GM10248 (cell line): ENCODE measurements at places on chromosomes 1 and 21.

DNA sequence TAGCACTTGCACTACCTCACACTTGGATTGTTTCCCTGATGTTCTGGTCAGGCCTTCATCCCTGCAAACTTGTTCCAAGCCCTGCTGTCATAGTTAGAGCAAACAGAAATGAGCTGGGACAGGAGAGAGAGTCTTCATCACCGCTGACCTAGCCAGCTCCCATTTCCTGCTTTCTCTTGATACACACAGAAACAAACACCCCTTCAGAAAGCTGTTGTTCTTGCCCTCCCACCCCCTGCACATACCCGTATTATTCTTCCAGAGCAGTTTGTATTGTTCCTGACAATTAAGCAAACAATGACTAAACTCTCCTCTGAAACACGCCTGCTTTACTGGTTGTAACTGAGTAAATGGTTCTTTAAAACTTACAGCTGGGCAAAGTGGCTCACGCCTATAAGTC, 2.9 kb upstream of the SYT2 start:
- DNase-seq = no peak

DNA sequence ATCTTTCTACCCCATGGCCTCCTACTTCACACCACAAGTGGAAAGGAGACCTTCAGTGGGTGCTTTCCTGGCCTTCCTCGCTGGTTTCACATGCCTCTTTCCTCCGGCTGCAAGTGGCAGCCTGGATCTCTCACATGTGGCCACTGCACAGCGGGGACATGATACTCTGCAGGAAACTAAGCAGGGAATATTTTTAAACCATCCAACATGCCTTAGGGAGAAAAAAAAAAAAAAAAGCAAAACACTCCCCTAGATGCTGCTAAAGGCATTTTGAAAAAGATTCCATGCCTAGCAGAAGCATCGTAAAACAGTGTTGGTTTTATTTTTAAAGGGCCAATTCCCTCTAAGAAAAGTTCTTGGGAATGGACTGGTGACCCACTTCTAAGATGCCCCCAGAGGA, 12.2 kb upstream of the GJA5 start:
- no peak for DNase-seq

- DNase-seq = no peak
Measured at GRCh38 chr1:193358419-193358818, 172.0 kb upstream of the B3GALT2 start.

DNA sequence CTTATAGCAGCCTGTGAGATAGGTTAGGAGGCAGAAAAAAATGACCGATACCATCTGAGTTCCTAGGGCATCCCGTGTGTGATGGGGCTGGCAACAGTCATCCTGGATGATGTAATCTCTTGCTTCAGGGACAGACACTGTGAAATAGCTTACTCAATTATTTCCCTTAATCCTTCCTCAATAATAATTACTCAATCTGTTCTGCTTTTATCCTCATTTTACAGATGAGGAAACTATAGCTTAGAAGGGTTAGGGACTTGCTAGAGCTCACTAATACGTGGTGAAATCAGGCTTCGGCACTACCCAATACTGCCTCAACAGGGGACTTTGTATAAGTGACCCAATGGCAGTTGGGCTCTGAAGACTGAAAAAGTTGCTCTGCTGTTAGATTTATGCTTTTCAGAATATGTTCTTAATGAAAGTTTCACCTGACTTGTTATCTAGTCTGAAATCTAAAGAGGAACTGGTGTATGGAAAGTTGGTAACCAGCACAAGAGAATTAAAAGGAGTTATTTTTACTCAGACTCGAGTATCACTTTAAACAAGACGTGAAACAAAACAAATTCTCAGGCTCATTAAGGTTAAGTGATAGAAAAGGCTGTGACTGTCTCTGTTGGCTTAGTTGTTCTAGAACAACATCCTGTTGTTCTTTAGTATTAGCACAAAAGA, 14.4 kb downstream of the CD55 start:
- peak; percentile 27 for DNase-seq

- DNase-seq = peak; percentile 22
Measured at GRCh38 chr1:219317762-219318353, 144.2 kb downstream of the LYPLAL1 start.

DNA sequence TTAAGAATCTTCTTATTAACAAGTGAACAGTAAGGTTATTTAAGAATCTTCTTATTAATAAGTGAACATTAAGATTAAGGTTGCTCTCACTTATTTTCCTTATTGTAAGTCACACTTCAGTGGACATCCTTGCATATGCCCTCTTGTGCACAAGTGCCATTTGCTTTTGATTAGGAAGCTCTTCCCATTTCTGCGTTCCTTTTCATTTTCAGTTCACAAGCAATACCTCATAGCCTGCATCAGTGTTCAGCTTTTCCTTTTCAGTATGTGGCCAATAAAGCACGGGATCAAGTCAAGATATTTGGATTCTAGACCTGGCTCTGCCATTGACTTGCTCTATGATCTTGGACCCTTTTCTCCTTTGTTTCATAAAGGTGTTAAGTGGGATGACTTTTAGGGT, 158.7 kb downstream of the DISP1 start:
- DNase-seq = no peak

DNA sequence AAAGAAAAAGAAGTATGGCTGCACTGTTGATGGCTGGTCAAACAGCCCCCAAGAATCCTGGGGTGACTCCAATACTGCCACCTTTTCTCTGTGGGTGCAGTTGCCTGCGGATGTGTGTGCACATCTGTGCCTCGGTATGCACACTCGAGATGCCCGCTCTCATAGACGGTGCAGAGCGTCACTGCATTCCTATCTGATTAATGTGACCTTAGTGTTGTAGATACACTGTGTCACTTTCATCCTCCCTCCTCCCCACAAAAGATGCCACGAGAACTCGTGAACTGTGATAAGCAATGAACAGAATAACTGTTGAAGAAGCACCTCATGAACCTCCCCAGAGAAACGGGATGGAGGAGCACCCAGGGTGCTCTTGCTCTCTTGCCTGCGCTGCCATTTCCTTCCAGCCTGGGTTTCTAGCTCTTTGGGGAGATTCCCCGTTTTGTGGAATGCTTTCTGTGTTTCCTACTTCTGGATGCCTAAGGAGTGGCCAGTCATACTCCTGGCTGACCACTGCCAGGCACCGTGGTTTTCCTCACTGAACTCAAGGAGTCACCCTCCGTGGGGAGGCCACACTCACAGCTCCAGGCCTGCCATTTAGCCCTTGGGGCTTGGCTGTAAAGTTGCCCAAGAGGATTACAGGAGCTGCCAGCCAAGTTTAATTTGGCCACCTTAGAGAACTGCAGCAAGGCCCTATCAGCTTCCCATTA, 32.0 kb downstream of the NTPCR start:
- DNase-seq = no peak

- no peak for DNase-seq
Measured at GRCh38 chr1:168343566-168343965, 62.9 kb downstream of the TBX19 start.

DNA sequence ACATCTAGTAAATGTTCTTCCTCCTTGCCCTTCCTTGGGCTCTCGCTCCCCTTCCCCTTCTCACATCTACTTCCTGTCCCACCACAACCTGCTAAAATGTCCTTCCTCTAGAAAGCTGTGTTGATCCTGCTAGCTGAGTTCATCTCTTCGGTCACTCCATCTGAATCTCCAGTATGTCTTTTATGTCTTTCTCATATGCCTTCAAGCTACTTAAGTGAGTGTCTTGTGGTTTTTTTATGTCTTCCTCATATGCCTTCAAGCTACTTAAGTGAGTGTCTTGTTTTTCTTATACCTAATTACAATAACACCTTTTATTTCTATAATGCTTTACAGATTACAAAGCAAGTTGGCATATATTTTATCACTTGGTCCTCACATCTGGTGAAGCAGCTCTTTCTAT, 33.9 kb downstream of the CSF1 start:
- DNase-seq = no peak

- no peak for DNase-seq
Measured at GRCh38 chr1:188127507-188127906, 1298.8 kb downstream of the PLA2G4A start.

- no peak for DNase-seq
Measured at GRCh38 chr1:109386054-109386717, 11.5 kb downstream of the SORT1 start.

GRCh38 chr1:45569962-45570581, 13.8 kb upstream of the NASP start:
- DNase-seq = peak; percentile 71

GRCh38 chr1:91693557-91693956, 192.4 kb downstream of the TGFBR3 start:
- DNase-seq = no peak

DNA sequence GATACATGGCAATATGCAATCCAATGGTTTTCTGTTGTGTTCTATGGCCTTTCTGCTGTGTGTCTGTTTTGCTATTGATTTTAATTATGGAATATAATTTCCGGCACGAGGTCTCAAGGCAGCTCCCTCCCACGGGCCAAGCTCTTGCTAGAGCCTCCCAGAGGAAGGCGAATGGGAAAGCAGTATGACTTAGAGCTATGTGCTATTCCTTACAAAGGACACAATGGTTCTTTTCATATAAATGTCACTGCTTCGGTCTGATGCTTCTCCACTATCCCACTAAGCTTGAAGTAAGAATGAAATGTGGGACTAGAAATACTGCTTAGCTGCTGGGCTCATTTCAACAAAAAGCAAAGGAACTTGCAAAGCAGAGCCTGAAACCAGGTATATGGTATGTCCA, 322.2 kb upstream of the BEND5 start:
- no peak for DNase-seq

- DNase-seq = no peak
Measured at GRCh38 chr1:239443361-239443760, 57.0 kb downstream of the CHRM3 start.

DNA sequence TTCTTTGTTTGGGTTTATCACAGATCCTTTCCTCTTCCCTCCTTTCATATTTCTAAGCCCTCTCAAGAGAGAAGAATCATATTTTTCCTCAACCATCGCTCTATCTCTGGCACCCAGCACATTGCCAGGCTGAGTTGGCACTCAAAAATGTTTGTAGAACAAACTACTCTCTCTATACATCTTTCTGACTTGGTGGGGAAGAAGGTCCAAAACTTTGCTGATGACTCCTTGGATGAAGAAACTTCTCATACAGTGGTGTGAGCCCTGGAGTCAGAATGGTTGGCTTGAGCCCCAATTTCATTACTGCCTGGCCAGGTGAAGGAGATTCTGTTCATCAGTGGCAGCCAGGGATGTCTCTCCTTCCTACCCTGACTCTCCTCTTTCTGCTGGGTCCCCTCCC, 11.9 kb downstream of the ALX3 start:
- no peak for DNase-seq

DNA sequence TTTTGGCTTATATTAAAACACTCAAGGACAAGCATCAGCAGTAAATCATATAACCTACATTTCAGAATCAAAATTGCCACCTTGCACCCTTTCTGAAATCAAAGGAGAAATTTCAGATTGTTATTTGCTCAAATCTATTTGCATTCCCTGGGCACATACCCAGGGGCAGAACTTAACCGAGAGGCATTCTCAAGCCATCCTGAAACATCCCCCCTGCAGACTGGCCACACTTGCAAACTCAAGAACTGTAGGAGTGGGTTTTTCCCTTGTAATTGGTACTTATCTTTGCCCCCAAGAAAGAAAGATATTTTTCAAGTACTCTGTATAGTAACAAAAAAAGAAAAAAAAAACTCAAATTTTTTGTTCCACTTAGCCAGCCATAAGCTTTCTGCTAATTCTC, 213.6 kb upstream of the ESRRG start:
- DNase-seq = no peak

GRCh38 chr1:38586993-38587646, 272.5 kb downstream of the RRAGC start:
- peak; percentile 83 for DNase-seq

DNA sequence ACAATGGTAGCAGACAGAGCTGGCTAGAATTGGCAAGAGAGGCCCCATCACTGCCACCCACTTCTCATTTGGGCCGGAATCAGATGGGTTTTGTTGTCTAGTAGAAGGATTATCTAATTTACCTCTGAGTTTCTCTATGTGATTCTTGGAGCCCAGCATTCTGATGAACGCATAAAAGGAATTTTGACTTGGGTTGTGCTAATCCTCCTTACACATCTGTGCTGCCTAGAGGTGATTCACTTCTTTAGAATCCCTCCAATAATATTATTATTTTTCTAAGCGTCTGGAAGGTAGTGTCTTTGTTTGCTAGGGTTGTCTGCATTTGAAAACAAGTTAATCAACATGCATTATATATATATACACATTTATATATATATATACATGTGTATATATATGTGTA, 118.1 kb downstream of the RUNX1 start:
- DNase-seq = no peak

GRCh38 chr1:215357901-215358300, 209.2 kb upstream of the KCTD3 start:
- DNase-seq = no peak

DNA sequence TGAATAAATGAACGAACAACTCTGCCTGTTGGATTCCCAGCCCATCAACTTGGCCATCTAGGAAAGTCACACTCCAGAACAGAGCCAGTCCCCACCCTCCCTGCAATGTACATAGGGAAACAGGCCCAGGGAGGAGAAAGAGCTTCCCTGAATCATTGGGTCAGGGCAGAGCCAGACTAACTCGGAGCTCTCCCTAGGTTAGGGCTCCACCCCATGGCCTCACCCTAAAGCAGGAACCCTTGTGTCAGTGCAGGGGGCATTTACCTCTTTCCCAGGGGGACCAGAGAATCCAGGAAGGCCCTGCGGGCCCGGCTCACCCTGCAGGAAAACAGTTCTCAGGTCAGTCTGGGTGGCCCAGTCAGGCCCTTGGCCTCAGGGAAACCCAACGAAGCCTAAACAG, 11.6 kb downstream of the COL9A2 start:
- no peak for DNase-seq

- no peak for DNase-seq
Measured at GRCh38 chr1:223708001-223708359, 4.4 kb upstream of the CAPN2 start.

DNA sequence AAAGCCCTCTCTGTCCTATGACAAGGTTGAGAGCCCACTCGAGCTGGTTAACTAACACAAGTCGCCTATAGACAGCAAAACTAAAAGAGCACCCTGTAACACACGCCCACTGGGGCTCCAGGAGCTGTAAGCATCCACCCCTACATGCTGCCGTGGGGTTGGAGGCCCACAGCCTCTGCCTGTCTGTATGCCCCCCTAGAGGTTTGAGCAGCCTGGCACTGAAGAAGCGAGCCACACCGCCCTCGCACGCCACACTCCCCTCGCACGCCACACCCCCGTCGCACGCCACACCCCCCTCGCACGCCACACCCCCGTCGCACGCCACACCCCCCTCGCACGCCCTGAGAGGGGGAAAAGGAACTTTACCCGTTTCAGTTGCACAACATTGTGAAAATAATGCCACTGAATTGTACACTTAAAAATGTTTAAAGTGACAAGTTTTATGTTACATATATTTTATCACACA, 13.2 kb upstream of the HMGCL start:
- DNase-seq = peak; percentile 80

DNA sequence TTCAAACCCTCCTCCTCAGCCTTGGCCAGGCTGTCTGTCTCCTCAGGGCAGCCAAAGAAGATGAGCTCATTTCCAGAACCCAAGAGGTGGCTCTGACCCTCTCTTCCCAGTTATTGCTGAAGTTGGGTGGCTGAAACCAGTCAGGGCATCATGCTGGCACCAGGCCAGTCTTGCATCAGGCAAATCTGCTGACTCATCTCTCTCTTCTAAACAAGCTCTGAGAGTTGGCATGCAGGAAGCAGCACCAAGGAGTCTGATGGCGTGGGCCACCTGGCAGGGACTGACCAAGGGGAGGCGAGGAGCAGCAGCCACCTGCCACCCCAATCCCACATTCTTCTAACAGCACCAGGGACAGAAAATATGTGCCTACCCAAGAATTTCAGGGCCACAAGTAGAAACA, 104.8 kb upstream of the ATP1A1 start:
- no peak for DNase-seq

- peak; percentile 19 for DNase-seq
Measured at GRCh38 chr1:168504064-168504837, 39.5 kb downstream of the XCL2 start.
